ENCODE measurements at places on chromosomes 13 and 19.

- no peak for DNase-seq
Observed at GRCh38 chr19:41334793-41335192, 18.9 kb downstream of the TGFB1 start.

DNA sequence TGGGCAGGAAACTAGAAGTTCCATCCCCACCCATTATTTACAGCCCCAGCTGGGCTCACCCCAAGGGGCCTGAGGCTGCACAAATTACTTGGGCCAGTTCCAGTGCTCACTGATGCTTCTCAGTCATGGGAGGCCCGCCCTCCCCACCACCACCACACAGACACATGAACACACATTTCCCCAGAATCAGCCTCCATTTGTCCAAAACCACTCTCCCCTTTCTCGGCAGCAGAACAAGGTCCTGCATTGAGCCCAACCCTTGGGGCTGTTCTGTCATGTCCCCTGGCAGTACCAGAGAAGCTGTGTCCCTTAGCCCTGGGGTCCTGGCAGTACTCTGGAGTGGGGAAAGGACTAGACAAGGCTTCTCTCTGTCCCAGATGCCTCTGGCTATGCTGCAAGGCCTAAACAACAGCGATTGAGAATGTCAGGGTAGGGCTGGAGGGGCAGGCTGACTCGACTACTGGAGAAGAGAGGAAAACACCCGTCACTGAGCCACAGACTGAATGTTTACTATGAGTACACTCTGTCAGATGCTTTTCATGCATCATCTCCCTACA, 21.8 kb downstream of the SAMD4B start:
- DNase-seq = no peak

- no peak for DNase-seq
Observed at GRCh38 chr13:36772853-36773252, 46.2 kb upstream of the RFXAP start.

DNA sequence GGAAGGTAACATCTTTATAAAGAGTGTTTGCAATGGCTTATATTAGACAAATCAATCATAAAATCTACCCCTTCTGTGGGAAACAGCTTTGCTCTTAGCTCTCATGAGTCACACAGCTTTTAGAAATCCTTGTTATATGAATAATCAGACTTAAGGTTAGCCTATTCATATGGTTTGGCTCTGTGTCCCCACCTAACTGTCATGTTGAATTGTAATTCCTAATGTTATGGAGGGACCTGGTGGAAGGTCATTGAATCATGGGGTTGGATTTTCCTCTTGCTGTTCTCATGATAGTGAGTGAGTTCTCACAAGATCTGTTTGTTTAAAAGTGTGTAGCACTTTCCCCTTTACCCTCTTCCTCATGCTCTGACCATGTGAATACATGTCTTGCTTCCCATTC, 704.2 kb upstream of the KLHL1 start:
- DNase-seq = no peak

GRCh38 chr13:112003396-112003795, 63.6 kb upstream of the SOX1 start:
- DNase-seq = no peak

DNA sequence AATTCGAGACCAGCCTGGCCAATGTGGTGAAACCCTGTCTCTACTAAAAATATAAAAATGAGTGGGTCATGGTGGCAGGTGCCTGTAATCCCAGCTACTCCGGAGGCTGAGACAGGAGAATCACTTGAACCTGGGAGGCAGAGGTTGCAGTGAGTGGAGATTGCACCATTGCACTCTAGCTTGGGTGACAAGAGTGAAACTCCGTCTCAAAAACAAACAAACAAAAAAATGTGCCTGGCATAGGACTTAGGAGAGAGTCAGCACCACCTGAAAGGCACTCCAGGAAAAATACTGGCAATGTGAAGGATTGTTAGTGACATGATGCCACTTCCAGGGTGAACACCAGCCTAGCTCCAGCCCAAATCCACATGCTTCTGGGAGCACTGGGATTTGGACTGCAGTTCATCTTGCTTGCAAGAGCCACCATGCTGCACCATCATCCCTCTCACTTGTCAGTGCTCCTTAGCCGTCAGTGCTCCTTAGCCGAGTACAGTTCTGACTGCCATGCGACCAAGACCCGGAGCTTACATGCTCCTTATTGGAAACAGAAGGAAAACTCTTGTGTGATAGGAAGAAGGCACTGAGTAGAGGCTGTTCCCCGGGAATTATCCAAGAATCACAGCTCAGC, 145.1 kb upstream of the RNF113B start:
- DNase-seq = no peak

- DNase-seq = no peak
Observed at GRCh38 chr13:29422015-29422414, 173.5 kb downstream of the SLC7A1 start.

GRCh38 chr13:45683701-45684100, 18.4 kb upstream of the CBY2 start:
- no peak for DNase-seq
